Activated CD4-positive, alpha-beta T cell treated with anti-CD3 and anti-CD28 coated beads, Interleukin-2, Interleukin-6, amounts not matched to agents 100 ng/mL and 50 ng/mL, durations not matched to agents 16 hours and 8 hours (primary cell): ENCODE measurements at places on chromosomes 6 and 20.

DNA sequence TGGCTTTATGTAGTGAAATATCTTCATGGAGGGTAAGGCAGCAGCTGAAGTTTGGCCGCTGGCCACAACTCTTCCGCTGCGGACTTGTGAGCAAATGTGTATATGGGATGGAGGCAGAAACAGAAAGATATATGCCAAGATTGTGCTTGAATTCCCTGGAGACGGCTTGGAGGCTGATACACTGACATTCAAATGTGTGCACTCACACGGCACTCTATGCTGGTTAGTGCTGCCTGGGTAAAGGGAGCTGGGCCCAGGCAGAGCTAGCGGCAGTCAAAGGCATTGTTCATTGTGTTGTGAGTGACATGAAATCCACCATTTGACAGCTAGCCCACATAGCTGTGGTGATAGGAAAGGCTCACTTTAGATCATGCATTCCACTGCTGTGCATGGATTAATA lies 202.7 kb downstream of the CLIC5 start:
- no peak for DNase-seq

DNA sequence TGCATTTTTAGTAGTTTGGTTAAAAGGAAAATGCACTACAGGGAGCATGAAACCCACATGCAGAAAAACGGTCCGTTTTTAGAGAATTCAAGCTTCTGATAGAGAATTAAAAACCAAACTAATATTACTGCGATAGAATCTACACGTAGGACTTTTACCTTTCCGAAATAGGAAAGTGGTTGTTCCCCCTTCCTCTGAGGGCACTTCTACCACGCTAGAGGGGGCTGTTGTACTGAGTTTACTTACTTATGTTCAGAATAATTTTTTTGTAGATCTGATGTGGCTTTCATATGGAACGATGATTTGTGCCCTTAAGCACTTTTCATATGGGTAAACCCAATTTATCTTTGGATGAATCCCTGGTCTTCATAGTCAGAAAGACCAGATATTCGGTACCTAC lies 264.3 kb upstream of the PLN start:
- DNase-seq: peak; percentile 58

DNA sequence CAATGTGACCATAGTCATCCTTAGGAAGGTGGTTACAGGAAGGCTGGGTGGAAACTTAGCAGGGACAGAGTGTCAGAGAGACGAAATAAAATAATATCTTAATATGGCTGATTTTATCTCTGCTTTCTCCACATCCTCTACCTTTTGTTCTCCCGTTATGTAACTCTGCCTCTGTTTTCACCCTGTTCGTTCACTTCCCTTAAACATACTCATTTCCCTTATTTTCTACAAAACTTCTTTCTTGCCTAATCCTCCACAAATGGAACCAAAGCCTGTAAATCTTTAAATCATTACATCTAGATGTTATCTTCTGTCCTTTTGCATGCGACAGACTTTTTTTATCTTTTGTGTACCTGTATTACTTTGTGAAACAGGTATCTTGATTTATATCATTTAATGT lies 23.3 kb upstream of the CRIP3 start:
- DNase-seq: no peak

- DNase-seq: no peak
Measured at GRCh38 chr6:144744720-144745119, 459.6 kb downstream of the UTRN start.

GRCh38 chr6:22366214-22366613 lies 69.4 kb upstream of the PRL start:
- DNase-seq: no peak

- peak; percentile 31 for DNase-seq
Measured at GRCh38 chr6:15522427-15522826, 140.4 kb downstream of the DTNBP1 start.

DNA sequence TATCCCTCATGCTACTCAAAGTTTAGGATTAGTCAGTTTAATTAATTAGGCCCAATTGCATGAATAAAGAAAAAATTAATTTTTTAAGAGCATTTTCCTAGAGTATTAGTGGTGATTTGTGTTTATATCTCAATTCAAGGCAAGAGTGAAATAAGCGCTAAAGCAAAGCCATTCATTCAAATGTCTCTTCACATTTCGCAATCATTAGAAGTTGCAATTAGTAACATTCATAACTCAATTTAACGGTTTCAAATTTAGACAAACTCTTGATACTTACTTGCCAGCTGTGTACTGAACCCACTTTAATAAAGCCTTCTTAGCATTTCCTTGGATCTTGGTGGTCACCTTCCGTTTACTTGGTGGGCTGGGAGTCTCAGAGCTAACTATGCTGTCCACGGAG lies 127.2 kb downstream of the SYNE1 start:
- DNase-seq: no peak

DNA sequence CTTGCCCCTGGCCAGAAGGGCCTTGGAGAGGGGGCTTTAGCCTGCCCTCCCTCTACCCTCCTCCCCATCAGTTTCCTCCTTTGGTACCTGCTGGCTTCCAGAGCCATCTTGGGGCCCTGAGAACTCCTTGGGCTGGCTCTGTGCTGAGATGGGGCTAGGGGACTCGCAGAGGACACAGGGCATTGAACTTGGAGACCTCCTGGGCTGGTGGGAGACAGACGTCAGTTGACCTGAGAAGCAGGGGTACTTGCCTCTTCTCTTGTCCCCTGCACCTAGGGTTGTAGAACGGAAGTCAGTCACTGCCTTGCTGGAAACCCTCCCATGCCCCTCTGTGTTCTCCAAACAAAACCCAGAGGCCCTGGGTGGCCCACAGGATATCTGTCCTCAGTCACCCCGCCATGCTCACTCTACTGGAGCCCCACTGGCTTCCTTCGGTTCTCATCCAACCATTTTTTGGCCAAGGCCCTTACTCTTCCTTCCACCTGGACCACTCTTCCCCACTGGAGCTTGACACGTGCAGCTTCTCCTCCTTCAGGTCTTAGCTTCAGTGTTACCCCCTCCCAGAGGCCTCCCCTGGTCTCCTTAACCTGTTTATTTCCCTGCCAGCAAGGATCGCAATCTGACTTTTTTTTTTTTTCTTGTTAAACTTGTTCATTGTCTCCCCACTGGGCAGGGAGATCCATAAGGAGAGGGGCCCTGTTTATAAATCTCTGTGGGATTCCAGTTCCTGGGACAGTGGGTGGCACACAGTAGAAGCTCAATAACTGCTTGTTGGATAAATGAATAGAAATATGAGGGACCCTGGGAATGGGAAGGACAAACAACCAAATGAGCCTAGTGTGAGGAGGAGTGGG lies 971 bp downstream of the RBCK1 start:
- DNase-seq: peak; percentile 47

GRCh38 chr6:16651871-16652270 lies 109.4 kb downstream of the ATXN1 start:
- peak; percentile 64 for DNase-seq

- DNase-seq: no peak
Measured at GRCh38 chr6:68649669-68650068, 14.6 kb downstream of the ADGRB3 start.

GRCh38 chr6:141677598-141678211 lies 455.0 kb upstream of the GJE1 start:
- peak; percentile 25 for DNase-seq
